Right atrium auricular region (tissue), 2 donors: ENCODE measurements at places on chromosomes 2 and 18. TPM values are rescaled to one million over a fixed set of nuclear protein-coding genes. Genes with fewer than 3 reads are reported as not detected.

The SCN2A gene
- total RNA-seq, result 1.0 TPM

The MC4R gene
- total RNA-seq, result not detected

DNA sequence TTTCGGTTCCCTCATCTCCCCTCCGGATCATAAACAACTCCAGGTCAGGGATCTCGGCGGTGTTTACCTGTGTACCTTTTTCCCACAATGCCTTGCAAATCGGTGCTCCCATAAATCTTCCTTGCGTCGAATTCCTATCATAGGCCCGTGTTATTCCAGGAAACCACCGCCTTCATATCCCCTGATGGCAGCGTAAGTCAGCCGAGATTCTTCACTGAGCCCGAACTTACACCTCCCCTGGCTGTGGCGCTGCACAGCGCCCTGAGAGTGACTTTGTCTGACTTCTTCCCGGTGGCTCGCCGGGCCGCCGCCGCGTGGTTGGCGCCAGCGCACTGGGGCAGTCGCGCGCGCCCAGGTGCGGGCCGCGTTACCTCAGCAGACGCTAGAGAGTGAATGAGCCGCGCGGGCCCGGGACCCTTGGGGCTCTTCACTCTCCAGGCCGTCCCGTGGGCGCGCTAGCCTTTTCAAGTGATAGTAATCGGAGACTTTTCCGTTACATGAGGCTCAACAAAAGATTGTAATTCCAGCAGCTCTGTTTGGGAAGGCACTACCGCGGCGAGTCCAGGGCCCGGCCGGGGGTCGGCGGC lies 101.6 kb downstream of the SPTBN1 start:
- DNase-seq, result peak; percentile 74

DNA sequence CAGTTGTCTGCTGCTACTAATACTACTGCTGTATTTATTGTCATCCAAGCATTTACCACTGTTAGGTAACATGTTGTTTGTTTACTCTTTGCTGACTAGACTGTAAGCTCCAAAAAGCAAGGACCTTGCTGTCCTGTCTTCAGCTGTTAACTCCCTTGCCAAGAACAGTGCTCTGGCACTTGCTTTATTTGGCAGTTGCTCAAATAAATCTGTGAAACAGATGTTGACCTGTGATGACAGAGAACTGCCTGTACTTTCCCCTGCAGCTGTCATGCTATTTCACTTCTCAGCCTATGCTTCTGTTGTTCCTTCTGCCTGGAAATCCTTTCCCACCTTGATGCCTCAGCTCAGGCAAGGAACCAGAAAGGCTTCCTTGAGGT lies 181.2 kb downstream of the ATAD2B start:
- peak; percentile 59 for DNase-seq

- no peak for DNase-seq
Observed at GRCh38 chr2:232103140-232103737, 141.7 kb downstream of the DIS3L2 start.

The MRPS5 gene
- total RNA-seq, result 39.0 TPM

The PID1 gene
- 9.1 TPM for total RNA-seq

- no peak for DNase-seq
Observed at GRCh38 chr2:67322353-67323001, 74.7 kb upstream of the ETAA1 start.

The CHRNA1 gene
- not detected for total RNA-seq

The MBP gene
- 15.4 TPM for total RNA-seq

- DNase-seq, result no peak
Observed at GRCh38 chr2:158482594-158482993, 25.8 kb downstream of the PKP4 start.
